WERI-Rb-1 (cell line): ENCODE measurements at places on chromosomes 12 and 14.

GRCh38 chr14:101506926-101507835, 54.1 kb upstream of the DIO3 start:
- DNase-seq: peak; percentile 75

- no peak for DNase-seq
Measured at GRCh38 chr12:29574500-29574899, 77.0 kb upstream of the OVCH1 start.

GRCh38 chr12:49809381-49809905, 18.8 kb downstream of the NCKAP5L start:
- DNase-seq: peak; percentile 30

- DNase-seq: no peak
Measured at GRCh38 chr12:57368349-57369095, 62.3 kb downstream of the R3HDM2 start.
